Suppressor macrophage treated with lipopolysaccharide for 4 hours (primary cell): ENCODE measurements at places on chromosomes 7 and 10.

DNA sequence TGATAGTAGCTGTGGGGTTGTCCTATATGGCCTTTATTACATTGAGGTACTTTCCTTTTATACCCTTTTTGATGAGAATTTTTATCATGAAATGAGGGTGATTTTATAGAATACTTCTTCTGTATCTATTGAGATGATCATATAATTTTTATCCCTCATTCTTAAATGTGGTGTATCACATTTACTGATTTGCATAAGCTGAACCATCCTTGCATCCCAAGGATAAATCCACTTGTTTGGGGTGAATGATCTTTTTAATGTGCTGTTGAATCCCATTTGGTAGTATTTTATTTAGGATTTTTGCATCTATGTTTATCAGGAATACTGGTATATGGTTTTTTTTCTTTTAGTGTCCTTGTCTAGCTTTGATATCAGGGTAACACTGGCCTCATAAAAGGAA is 84.5 kb upstream of the IL6 start:
- DNase-seq, result no peak

GRCh38 chr10:94183666-94184264 is 179.0 kb downstream of the NOC3L start:
- no peak for DNase-seq

DNA sequence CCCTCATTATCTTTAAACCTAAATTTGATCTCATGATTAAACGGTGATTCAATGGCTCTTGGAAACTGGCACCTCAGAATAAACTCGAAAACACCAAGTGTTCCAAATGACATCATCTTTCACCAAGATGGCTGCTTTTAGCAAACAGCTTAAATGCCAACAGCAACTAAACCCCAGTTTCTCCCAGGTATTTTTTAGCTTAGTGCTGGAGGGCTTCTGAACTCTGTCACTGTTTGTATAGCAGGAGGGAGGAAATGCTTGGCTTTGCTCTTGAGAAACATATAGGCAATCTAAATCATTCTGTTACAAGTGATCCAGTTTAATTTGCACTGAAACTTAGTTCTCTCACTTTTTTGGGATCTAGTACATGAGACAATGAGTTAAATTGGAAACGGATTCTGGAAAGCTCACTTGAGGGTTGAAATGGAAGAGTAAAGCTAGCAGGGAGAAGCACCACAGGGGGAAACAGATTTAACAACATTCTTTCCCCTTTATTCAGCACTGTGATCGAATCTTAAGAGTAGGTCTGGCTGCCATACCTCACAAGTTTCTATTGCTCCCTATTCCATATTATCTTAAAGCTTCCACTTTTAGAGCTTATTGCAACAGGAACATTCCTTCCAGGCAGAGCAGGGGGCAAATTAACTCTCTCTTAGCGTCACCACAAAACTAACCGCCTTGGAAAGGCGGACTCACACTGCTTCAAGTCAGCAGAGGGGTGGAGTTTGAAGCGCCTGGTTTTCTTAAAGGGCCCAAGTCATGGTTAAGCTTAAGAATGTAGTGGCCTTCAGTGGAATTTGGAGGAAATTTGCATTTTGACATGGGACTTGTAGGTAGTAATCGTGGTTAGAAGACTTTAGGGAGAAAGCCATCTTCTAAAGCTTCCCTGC is 1.8 kb upstream of the CCDC6 start:
- DNase-seq, result peak; percentile 84

- DNase-seq, result peak; percentile 85
These were observed 20.2 kb upstream of the SMC3 start for GRCh38 chr10:110547139-110547761.

DNA sequence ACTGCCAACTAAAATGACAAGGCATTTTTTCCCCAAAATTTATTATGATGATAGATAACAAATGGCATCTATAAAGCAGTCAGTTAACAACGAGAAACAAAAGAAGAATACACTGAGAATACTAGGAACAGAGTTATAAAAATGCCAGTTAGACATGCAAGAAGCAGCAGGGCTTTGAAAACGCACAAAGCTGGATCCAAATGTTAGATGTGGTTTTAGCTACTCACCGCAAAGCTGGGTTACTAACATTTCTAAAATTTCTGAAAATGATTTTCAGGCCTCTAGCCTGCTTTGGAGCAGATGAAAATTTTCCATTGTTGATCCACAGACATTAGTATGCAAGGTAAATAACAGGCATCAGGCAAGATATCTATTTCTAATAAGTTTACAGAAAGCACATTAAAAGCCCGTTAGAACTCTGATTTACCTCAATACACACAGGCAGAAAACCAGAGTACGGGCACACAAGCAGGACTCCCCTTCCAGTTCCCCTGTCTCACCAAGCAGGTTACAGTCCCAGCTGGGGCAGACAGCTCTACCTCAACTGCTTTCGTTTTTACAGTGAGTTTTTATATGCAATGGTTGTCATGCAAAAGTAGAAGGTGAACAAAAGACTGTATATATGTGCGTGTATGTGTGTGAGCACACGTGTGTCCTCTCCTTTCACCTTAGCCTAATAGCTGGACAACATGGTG is 37.9 kb downstream of the GLI3 start:
- DNase-seq, result no peak
